GM13976 (cell line): ENCODE measurements at places on chromosomes 5 and 9.

- peak; percentile 44 for DNase-seq
Observed at GRCh38 chr9:74497748-74498620, 849 bp downstream of the RORB start.

DNA sequence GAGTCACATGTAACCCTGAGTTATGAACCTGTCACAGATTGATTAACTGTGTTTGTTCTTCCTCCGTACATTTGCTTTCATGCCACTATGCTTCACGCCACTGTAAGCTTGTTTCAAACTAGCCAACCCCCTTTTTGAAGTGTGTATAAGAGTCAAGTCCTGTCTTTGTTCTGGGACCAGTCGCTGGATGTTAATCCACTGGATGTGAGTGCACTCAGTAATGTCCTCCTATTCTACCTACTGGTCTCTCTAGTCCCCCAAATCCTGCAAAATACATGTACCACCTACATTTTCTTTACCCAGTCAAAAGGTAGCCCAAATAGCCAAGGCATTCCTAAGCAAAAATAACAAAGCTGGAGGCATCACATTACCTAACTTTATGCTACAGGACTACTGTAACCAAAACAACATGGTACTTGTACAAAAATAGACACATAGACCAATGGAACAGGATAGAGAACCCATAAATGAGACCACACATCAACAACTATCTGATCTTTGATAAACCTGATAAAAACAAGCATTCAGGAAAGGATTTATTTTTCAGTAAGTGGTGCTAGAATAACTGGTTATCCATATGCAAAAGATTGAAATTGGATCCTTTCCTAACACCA lies 1139.1 kb upstream of the SEMA6A start:
- DNase-seq = no peak

GRCh38 chr5:1317921-1318565 lies 23.2 kb upstream of the TERT start:
- DNase-seq = no peak

DNA sequence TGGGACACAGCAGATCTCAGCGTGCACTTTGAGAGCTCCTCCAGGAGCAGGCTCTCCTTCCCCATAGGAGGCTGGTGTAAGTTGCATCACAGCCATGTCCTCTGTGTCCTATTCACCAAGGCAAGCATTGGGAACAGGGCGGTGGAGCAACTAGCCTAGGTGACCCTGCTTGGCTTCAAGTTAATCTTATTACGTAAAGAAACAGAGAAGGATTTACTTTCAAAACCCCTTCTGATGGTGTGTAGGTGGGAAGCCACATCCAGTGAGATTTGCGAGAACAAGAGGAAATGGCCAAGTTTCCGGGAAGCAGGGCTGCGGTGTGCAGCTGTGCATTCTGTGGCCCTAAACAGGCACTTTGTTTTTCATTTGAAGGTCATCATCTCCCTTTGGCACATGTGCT lies 80.2 kb downstream of the TRIO start:
- DNase-seq = no peak

GRCh38 chr9:130268521-130269211 lies 3.1 kb downstream of the HMCN2 start:
- peak; percentile 37 for DNase-seq

GRCh38 chr5:1108865-1109174 lies 3.0 kb downstream of the SLC12A7 start:
- DNase-seq = no peak

- DNase-seq = peak; percentile 55
Observed at GRCh38 chr9:97740848-97741821, 44.0 kb upstream of the XPA start.

DNA sequence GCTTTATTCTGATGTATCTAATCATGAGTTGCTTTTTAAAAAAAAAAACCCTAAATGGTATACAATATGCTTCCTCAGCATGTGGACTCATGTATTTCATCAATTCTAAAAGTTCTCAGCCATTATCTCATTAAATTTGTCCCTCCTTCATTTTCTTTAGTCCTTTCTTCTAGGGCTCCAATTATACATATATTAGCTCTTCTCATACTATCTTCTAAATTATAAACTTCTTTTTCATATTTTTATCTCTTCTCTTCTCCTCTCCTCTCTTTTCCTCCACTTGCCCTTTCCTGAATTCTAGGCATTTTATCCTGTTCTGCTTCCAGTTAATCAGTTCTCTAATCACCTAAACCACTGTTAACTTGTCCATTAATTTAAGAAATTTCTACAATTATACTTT lies 55.0 kb upstream of the IL33 start:
- no peak for DNase-seq

DNA sequence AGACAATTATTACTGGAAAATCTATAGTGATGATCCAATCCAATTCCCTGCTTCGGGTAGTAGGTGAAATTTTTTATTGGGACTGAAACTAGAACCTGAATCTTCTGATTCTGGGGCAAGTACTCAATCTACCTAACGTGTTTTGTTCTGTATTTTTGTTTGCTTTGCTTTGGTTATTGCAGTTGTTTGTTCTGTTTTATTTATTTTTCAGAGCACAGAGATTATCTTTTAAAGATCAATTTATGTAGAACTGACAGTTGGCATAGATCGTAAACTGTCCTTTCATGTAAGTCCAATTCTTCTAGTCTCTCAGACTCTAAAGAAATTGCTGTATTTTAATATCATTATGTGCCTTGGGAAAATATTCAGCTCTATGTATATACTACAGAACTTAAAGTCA lies 401.6 kb downstream of the ANXA1 start:
- no peak for DNase-seq

GRCh38 chr9:89430995-89431394 lies 66.9 kb downstream of the SEMA4D start:
- no peak for DNase-seq

- DNase-seq = no peak
Observed at GRCh38 chr9:81526587-81526986, 162.8 kb downstream of the TLE1 start.

- DNase-seq = no peak
Observed at GRCh38 chr9:86749894-86750255, 197.4 kb downstream of the GAS1 start.

- no peak for DNase-seq
Observed at GRCh38 chr5:158236511-158237335, 377.8 kb upstream of the CLINT1 start.

- DNase-seq = no peak
Observed at GRCh38 chr5:151483647-151484046, 36.2 kb downstream of the SLC36A1 start.

GRCh38 chr5:19615071-19615470 lies 372.9 kb downstream of the CDH18 start:
- DNase-seq = no peak

- peak; percentile 76 for DNase-seq
Observed at GRCh38 chr9:124800306-124801259, 23.6 kb downstream of the OLFML2A start.

DNA sequence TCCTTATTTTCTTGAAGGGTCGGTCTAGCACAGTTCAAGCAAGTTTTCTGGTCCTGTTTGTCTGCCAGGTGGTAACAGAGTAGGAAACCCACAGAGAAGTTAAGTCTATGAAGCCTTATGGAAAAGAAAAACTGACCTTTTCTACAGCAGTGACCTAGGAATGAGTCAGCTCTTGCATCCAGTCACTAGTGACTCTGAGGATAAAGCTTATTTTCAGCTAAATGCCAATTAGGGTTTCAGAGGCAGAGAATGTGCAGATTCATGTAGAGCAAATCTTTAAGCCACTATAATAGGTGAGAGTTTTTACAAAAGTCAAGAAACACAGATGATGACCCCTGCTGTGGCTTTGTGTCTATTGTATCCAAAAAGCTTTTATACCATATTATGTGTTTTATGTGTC lies 100.7 kb downstream of the CWC27 start:
- DNase-seq = no peak

DNA sequence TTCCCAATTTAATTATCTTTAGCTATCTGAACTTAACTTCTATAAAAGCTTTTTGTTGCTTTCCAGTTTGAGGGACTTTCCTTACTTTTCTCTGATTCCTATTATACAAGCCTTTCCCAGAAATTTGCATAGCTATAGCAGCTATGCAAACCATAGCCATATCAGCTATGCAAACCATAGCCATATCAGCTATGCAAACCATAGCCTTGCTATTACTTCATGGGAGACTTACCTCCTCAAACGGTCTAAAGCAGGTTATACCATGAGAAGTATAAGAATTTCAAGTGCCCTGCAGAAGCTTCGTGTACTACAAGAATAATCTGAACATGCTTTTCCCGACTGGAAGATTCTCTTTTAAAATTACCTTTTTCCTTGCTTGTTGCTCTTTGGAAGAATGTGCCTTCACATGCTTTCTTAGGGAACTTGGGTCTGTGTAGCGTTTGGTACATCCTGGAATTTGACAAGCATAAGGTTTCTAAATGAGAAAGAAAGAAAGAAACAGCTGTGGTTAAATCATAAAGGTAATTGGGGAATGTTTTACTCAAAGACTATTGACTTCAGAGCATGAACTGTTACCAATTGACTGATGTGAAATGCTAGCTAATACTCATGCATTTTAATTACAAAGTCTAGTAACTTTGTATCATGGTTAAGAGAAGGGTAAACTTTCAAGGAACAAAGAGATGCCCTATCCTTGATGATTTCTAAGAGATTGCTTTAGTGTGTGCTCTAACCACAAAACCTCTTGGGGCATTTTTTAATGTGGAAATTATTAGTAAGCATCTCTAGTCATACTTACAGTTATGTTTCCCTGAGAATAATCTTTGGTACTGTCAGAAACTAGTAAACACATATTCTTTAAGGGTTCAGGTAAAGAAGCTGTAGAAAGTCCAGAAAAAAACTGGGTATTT lies 367.6 kb downstream of the GLIS3 start:
- DNase-seq = no peak

DNA sequence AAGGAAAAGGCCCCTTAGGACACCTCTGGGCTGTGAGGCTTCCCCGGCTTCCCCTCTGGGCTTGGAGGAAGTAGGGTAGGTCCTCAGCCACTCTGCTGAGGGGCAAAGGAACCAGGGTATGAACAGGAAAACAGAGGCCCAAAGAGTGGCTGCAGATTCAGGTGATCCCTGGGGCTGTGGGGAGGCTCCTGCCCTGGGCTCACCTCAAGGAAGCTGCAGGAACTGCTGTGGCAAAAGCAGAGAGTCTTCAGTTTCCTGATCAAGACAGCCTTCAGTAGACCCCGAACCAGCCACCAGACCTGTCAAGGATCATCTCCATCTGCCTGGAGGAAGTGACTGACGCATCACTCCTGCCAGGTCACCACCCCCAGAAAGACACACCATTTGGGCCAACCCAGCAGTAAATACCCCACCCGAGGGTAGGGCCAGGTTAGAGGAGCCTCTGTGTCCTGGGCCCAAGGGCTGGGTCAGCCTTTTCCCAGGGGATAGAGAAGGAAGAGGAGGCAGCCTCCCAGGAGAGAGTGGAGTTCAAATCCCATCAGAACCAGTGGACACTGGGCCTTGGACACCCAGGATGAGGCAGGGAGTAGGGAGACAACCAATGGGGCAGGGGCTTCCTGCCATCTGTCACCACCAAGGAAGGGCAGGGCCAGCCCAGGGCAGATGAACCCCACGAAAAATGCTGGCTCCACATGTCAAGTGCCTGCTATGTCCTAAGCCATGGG lies 5.8 kb upstream of the ST6GALNAC6 start:
- peak; percentile 55 for DNase-seq

DNA sequence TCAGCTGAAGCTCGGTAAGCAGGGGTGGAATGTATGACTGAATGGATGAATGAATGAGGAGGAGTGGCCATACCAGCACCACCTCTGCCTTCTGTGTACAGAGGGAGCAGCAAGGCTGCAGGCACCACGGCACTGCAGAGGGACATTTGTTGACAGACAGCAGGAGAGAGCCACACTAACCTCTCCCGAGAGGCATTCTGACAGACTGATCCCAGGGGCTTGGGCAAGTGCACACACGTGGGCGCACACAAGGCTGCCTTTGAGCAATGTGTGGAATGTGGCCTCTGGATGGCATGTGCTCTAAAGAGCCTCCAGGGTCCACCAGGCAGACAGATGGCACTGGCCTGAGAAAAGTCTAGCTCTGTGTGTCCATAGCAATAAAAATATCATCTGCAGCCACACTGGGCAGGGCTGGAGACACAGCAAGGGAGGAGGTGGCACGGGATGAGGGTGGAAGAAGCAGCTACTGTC lies 111.8 kb downstream of the ACTL7B start:
- no peak for DNase-seq

- DNase-seq = no peak
Observed at GRCh38 chr5:42842921-42843641, 31.4 kb upstream of the SELENOP start.

DNA sequence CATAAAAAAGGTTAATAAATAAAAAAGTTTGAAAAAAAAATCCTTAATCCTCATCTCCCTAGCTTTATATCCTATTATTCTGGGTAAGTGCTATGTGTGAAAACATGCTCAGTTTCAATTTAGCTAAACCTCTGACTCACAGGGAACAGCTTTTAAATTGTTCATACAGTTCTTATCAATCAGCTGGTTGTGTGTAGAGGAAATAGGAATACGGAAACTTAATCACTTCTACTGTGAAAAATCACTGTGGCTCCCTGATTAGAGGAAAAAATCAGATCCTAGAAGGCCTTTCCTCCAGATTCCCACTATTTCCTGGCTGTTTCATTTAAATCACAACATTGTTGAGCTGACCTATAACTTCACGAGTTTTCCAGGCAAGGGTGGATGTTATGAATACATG lies 120.5 kb downstream of the MARCHF3 start:
- DNase-seq = no peak

DNA sequence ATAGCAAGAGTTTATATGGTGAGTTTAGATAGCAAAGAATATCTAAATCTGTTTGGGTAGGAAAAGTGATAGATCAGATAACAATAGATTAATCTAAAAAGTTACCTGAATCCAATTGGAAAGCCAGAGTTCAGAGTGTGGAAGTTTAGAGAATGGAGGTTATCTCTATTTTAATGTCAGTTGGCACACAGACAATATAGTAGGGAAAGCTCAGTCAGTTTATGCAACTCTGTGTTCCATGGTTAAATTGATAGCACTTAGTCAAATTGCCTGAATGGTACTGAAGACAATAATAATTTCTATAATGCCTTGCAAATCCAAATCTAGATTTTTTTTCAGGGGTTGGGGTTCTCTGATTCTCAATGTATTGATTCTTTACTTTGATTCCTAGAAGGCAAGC lies 77.0 kb downstream of the ARHGEF28 start:
- DNase-seq = no peak

- no peak for DNase-seq
Observed at GRCh38 chr9:125651576-125652232, 55.3 kb downstream of the MAPKAP1 start.

DNA sequence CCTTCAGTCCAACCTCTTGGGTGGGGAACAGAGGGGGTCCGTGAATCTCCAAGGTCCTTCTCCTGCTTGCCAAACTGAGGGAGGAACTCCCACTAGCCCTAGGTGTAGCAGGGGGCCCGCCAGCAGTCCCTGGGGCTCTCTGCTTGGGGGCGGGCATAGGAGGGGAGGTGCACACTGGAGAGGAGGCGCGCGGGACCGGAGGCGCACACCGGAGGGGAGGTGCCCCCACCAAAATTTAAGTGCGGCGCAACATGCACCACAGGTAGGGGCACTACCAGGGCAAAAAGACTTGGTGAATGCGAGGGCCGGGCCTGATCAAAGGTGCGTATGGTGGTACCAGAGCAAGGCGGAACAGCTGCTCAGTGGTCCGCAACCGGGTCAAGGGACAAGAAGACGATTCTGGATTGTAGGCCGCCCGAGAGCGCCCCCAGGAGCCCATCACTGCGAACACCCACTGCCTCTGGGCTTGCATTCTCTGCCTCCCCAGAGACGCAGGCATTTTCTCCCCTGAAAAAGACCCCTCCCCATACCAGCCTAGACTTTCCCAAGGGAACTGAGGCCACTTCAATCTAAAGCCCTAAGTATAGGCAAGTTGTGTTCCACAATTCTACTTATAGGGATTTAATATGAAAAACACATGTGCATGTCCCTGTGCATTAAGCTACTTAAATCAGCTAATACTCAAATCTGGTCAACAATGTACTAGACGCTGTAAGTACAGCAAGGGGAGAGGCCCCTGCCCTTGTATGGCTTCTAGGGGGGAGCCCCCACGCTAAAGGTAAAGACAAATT lies 50.6 kb downstream of the TGFBI start:
- DNase-seq = peak; percentile 47
